Activated CD4-positive, alpha-beta memory T cell treated with anti-CD3 and anti-CD28 coated beads, Interleukin-2, amount 10 ng/mL, durations not matched to agents 7 days and 5 days (primary cell): ENCODE measurements at places on chromosomes 5 and 9. TPM values are rescaled to one million over a fixed set of nuclear protein-coding genes. Genes with fewer than 3 reads are reported as not detected.

GRCh38 chr5:78467752-78468357 lies 107.4 kb downstream of the SCAMP1 start:
- H3K27ac ChIP-seq, result no peak overlapping the region
- H3K4me3 ChIP-seq, result no peak overlapping the region
- DNase-seq, result no peak
- H3K4me1 ChIP-seq, result no peaks in the 10 kb centered on the region
- peaks cover 2% of the 10 kb centered on the region for H3K36me3 ChIP-seq

- peaks cover 30% of the 10 kb centered on the region for H3K4me1 ChIP-seq
- H3K36me3 ChIP-seq, result no peaks in the 10 kb centered on the region
- H3K4me3 ChIP-seq, result no peak overlapping the region
- H3K27me3 ChIP-seq, result no peaks in the 10 kb centered on the region
- no peak overlapping the region for H3K27ac ChIP-seq
Observed at GRCh38 chr9:78212868-78213267, 23.0 kb upstream of the CEP78 start.

IFNB1 gene
- 0.35 TPM for total RNA-seq

ZBTB26 gene
- 8.4 TPM for total RNA-seq

ADAM19 gene
- total RNA-seq, result 309 TPM

DNA sequence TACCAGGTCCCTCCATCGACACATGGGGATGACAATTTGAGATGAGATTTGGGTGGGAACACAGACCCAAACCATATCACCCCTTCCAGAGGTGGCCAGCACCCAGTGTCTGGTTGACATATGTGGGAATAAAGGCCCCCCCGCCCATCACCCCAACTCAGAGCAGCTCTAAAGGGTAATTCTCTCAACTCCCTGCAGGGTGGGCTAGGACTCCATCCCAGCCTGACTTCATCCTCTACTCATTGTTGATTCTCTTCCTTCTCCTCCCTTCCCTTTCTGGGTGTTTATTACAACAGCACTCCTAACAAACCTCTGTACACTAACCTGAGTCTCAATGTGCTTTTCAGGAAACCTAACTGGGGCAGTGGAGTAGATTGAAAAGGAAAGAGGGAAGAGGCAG lies 339.9 kb downstream of the ACTL7B start:
- no peaks in the 10 kb centered on the region for H3K27me3 ChIP-seq
- no peaks in the 10 kb centered on the region for H3K4me1 ChIP-seq
- no peak overlapping the region for H3K27ac ChIP-seq
- no peaks in the 10 kb centered on the region for H3K36me3 ChIP-seq
- H3K4me3 ChIP-seq, result no peak overlapping the region

C1QTNF2 gene
- total RNA-seq, result not detected

ECPAS gene
- total RNA-seq, result 66.0 TPM

- H3K4me1 ChIP-seq, result no peaks in the 10 kb centered on the region
- no peaks in the 10 kb centered on the region for H3K36me3 ChIP-seq
- H3K4me3 ChIP-seq, result no peak overlapping the region
Observed at GRCh38 chr9:89021154-89021803, 30.0 kb downstream of the S1PR3 start.

NPR3 gene
- not detected for total RNA-seq

DNA sequence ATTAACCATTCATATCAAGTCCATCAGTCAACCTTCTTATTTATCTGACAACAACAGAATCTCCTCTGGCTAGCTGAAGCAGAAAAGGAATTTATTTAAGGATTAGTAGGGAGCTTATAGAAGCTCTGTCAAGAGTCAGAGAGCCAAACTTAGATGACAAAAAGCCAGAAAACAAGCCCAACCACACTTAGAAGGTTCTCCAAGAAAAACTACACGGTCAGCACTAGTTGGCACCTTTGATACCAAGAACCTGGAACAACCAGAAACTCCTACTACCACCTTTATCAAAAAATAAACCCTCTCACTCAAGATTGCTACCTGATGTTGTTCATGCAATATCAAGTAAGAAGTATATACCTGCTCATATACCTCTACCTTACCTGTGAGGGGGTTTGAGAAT lies 36.9 kb downstream of the RANBP6 start:
- peaks cover 31% of the 10 kb centered on the region for H3K36me3 ChIP-seq
- no peak for DNase-seq

DNA sequence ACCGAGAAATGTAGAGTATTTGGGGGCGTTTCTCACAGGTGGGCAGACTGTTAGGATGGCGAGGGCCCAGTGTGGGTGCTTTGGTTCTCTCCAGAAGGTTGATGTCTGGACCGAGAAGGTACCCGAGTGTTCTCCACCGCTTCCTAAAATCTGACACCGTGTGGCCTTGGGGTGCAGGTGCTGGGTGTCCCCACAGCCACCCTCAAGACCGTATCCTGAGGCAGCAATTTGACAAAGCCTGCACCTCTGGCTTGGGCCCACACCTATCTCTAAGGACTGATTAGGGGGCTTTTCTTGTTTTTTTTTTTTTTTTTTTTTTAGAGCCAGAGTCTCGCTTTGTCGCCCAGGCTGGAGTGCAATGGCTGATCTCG lies 1.3 kb downstream of the PPP1R26 start:
- peaks cover 3% of the 10 kb centered on the region for H3K36me3 ChIP-seq
- peaks cover 47% of the 10 kb centered on the region for H3K27me3 ChIP-seq
- H3K27ac ChIP-seq, result no peak overlapping the region
- peaks cover 9% of the 10 kb centered on the region for H3K4me1 ChIP-seq

TNFSF15 gene
- total RNA-seq, result 0.03 TPM

TAF11L10 gene
- total RNA-seq, result not detected

KCNV2 gene
- total RNA-seq, result not detected

DNA sequence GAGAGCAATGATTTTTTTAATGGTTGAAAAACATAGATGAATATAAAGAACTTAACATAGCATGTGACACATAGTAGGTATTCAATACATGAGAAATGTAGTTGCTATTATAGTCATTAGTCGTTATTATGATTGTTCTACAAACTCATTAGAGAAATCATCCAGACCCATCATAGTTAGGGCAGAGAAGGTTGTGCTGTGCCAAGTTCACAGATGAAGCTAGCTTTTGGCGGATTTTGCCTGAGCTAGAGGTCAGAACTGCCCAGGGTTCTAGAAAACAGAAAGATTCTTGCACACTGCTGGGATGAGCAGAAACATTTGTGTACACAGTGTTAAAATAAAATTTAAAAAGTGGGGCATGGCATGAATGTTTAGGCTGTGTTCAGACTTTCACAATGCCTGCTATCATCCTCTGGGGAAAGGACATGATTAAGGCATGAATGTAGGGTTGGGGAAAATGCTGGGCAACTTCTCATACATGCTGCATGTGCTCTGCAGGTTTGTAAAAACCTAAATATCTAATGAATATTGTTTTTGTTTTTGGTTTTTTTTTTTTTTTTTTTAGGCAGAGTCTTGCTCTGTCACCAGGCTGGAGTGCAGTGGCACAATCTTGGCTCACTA lies 33.3 kb upstream of the RAD23B start:
- peaks cover 3% of the 10 kb centered on the region for H3K4me1 ChIP-seq
- no peak for DNase-seq
- H3K4me3 ChIP-seq, result no peak overlapping the region
- H3K36me3 ChIP-seq, result no peaks in the 10 kb centered on the region
- H3K27ac ChIP-seq, result no peak overlapping the region
- peaks cover 18% of the 10 kb centered on the region for H3K27me3 ChIP-seq

GRCh38 chr5:15752663-15753285 lies 252.8 kb downstream of the FBXL7 start:
- no peak overlapping the region for H3K4me3 ChIP-seq
- no peak overlapping the region for H3K27ac ChIP-seq
- no peaks in the 10 kb centered on the region for H3K27me3 ChIP-seq
- no peak for DNase-seq

ADGRD2 gene
- not detected for total RNA-seq

- H3K27ac ChIP-seq, result no peak overlapping the region
- H3K4me1 ChIP-seq, result peaks cover 14% of the 10 kb centered on the region
- H3K4me3 ChIP-seq, result no peak overlapping the region
- DNase-seq, result no peak
- no peaks in the 10 kb centered on the region for H3K27me3 ChIP-seq
Observed at GRCh38 chr5:18699681-18700080, 1065.4 kb downstream of the TAF11L14 start.

CATSPER3 gene
- total RNA-seq, result 0.55 TPM

DNA sequence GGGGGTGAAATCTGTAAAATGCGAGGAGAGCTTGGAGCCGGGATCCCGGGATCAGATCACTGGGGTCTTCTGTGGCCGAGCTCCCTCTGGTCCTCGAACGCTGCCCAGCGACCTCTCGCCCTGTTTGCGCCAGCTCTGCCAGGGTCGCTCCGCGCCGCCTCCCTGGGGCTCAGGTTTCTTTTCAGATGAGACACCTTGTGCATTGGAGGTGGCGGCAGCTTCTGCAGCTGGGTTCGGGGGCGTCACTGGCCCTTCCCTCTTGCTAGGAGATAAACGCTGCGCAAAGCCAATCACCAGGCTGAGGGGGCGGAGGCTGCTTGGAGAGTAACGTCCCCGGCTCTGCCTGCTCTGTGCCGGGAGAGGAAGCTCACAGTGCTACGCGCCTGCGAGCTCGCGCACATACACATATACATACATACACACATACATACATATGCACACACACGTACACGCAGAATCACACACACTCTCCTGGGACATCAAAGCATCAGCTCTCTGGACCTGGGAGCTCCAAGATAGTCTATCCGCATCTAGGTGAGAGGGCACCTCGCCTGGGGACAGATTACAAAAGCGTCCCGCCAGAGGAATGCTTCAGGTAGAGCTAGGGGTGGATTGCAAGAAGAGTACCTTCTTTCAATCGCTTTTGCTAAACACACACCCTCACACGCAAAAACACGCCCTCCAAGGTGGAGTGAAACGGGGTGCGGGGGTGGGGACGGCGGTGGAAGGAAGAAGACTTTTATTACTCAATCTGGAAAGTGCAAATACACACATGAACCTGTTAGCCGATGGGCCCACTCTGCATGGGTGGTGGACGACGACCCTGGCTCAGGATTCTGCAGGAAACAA lies at the start of gene ST8SIA4:
TSS of gene ST8SIA4 (minus strand) at position 244 of the 849 bp plus-strand sequence. CDS start 327 bp downstream, outside the sequence.
- H3K27ac ChIP-seq, result peak within 1 kb of the TSS; percentile 99
- peaks cover 44% of the 10 kb centered on the region for H3K36me3 ChIP-seq
- H3K4me3 ChIP-seq, result peak within 1 kb of the TSS; percentile 97
- H3K4me1 ChIP-seq, result peaks cover 34% of the 10 kb centered on the region
- H3K27me3 ChIP-seq, result no peaks in the 10 kb centered on the region
- DNase-seq, result peak; percentile 95

DNA sequence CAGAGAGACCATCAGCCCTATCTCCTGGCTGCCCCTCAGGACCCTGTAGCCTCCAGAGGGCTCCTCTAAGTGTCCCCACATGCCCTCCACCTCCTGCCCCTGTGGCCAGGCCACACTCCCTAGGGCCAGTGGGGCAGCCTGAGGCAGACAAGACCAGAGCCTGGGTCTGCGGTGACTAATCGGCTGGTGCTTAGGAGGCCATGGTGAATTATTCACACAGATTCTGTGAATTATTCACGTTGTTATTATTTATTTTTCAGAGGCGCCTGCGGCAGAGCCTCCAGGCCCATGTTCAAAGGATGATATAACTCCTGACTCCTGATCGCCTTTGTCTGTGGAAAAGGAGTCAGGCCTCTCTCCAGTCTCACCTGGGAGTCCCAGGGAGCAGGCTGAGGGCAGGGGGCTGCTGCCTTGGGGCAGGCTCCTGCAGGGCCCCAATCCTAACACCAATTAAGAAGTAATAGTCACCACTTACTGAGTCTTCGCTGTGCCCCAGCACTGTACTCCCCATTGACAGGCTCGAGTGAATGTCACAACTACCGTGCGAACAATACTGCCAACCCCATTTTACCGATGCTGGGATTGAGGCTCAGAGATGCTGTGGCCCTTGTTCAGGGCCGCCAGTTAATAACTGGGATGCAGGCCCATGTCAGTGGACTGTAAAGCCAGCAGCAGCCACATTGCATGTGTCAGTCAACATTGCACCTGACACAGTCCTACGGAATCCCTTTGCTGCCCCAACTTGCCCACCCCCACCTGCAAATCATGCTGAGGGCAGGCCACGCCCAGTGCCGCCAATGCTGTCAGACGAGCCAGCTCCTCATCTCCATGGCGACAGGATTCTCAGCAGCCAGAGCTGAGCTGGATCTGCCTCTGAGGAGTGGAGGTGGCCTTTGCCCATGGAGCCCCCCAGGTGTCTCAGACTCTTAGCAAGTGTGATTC lies 94.9 kb downstream of the PCDH1 start:
- H3K27me3 ChIP-seq, result peaks cover 11% of the 10 kb centered on the region
- H3K4me1 ChIP-seq, result peaks cover 2% of the 10 kb centered on the region
- H3K36me3 ChIP-seq, result no peaks in the 10 kb centered on the region

PIP5KL1 gene
- 1.5 TPM for total RNA-seq
